NCI-H748 treated with DMSO at 0.1 percent for 48 hours (cell line): ENCODE measurements at places on chromosomes 7 and 10.

GRCh38 chr7:18347170-18347569 is 148.4 kb upstream of the HDAC9 start:
- no peak for DNase-seq

- no peak for DNase-seq
Observed at GRCh38 chr7:128063088-128063487, 31.9 kb upstream of the LRRC4 start.

DNA sequence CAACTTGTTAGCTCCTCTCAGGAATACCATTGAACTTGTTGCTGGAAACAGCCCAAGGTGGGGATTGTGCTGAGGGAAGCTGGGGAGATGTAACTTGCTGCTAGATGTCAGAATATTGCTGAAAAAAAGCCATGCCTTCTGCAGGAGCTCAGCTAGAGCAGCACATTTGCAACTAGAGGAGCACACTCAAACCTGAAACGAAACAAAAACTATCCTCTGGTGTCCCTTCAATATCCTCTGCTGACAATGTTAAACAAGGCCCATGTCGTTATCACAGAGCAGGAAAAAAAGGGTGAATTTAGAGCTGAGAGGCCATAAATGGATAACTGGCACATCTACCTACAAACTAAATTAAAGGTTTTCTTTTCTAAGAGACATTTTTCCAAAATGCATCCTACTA is 53.7 kb upstream of the MACC1 start:
- DNase-seq = no peak

DNA sequence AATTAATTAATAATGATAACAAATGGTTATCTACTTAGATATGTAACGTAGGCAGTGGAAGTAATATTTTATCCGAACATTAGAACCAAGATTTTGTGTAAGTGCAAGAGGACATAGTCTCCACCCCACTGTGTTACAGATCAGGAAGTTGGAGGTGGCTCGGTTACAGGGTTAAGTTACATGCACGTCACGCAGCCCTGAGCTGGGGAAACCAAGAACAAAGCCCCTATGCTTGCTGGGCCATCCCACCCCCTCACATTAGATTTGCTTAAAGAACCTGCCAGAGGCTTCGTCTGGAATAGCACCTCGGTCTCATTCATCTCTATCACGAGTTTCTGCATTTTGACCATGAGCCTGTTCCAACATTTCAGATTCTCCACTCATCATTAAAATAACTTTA is 214.1 kb downstream of the ADARB2 start:
- DNase-seq = no peak

GRCh38 chr10:108338146-108338545 is 1173.6 kb upstream of the SORCS1 start:
- no peak for DNase-seq

DNA sequence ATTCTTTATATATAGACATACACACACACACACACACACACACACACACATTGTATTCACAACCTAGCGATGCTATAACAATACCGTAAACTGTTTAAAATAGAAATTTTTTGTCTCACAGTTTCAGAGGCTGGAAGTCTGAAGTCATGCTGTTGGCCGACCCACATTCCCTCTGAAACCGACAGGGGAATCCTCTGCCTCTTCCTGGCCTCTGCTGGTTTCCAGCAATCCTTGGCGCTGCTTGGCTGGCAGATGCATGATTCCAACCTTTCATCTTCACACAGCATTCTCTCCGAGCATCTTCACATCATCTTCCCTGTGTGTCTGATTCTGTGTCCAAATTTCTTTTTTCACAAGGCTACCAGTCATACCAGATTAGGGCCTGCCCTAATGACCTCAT is 94.8 kb downstream of the CCDC71L start:
- DNase-seq = no peak

DNA sequence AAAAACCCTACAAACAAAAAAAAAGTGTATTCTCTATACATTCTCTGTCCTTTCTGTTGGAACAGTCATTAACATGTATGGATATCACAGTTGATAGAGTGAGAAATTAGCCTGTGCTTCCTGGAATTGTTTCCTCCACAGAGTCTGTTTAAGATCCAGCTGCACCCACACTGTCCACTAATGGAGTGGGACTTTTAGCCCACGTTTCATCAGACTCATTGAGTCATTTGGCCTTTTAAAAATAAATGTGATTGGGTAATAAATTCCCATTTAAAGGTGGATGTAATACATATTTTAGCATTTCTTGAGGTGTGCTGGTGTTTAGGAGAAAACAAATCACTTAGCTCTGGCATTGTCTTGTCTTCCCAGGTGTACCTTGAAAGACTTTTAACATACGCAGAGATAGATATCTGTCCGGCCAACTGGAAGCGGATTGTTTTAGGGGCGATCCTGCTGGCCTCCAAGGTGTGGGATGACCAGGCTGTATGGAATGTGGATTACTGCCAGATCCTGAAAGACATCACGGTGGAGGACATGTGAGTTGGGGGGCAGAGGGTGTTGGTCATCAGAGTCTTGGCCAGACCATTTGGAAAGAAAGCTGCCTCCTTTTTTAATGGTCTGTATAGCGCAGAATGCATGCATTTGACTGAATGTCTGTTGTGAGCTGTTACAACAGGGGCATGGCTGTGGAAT is 52.3 kb upstream of the GJD4 start:
- no peak for DNase-seq
